CD4-positive, alpha-beta T cell treated with Interleukin-2 at 100 ng/mL for 4 hours (primary cell): ENCODE measurements at places on chromosomes 2 and 18.

DNA sequence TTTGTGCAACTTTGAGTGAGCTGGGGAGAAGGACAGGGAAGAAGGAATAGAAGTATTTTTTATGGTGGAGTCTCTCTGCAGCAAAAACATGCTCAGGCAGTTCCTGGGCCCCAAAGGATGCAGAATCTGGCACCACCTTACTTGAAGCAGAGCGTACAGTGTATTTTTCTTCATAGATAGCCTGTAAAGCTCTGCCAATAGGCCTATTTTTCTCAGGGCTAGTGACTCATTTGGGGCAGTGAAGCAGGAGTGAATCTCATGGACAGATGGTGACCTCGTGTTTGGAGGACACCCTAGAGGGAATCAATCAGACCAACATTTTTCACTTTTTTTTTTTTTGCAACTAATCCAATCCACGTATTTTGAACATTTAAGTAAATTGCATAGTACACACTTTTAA is 268.1 kb upstream of the CXCR4 start:
- no peak for DNase-seq

- DNase-seq: no peak
Measured at GRCh38 chr2:66000901-66001300, 434.0 kb upstream of the MEIS1 start.

DNA sequence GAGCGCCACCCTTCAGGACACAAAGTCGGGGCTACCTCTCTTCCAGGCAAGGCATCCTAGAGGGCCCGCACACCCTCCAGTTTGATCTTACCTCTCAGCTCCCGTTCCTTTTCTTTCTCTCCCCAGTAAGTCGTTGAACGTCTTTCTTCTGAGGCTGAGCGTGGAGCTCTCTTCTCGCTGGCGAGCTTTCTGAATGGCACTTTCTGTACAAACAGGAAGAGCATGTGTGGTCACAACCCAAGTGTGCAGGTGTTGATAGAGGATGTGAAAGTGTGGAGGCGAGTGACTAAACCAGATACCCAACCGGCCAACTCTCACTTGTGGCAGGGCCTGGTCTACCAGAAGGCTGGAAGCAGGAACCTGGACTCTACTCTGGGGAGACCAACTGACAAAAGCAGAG is at the start of gene AFF3:
AFF3 (minus strand) TSS at position 198 of the 400 bp plus-strand sequence. CDS start 38,136 bp downstream, outside the sequence.
- peak; percentile 21 for DNase-seq

- no peak for DNase-seq
Measured at GRCh38 chr2:102117472-102117858, 25.1 kb upstream of the IL1R1 start.

- no peak for DNase-seq
Measured at GRCh38 chr2:48771241-48772014, 15.9 kb upstream of the LHCGR start.

- DNase-seq: no peak
Measured at GRCh38 chr2:239308661-239309397, 92.0 kb downstream of the HDAC4 start.

DNA sequence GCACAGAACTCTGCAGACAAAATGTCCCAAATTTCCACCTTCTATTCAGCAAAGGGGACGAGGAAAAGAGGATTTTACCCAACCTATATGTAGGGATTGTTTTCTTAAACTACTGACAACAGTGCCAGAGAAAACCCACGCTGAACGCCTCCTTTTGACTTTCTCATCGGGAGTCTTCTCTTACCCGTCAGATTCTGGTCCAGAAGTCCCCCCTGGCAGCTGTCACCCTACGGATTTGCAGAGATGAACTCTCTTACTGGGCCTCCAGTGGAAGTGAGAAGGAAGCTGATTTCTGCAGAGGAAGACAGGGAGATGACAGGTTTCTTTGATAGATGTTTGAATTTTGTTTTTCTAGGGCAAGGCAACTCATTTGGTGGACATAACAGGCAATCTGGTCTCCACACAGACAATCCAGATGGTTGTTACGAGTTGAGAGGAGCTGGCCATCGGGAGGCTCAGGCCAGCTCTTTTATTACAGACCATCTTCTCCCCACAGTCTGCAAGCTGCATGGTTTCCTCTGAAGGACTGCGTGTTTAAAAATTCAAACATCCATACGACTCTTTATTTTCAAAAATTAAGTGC is 804.3 kb downstream of the RNF144A start:
- no peak for DNase-seq

DNA sequence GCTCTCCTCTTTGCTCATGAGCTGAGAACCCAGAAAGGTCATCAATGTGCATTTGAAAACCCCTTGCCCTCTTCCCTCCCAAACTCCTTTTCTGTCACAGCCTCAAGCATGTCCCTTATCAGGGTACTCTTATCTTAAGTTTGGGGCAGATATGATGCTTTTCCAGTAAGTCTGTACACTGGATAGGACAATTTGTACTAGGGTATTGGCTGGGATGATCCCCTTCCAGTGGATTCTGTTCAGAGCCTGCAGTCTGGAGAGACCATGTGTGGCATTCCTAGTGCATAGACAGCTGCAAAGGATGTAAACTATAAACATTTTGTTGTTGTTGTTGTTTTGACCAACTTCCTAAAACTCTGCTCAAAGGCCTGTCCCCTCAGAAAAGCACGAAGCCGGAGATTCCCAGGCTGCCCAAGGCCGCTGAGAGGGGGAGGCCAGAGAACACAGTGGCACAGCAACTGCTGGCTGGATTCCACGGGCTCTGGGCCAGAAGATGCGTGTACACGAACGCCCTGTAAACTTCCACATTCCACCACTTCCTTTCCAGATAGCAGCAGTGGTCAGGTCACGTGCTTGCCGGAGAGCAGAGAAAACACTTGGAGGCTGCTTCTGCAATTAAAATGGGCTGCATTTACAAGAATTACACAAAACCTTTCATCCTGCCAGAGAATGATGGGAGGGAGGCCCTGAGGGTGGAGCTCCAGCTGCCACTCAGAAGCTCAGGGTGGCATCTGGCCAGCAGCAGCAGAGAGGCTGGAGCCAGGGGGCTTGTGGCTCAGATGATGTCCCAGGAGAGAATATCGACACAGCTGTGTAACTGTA is 42.1 kb downstream of the BMP10 start:
- DNase-seq: peak; percentile 73

GRCh38 chr2:217316743-217317142 is 456.9 kb upstream of the TNP1 start:
- DNase-seq: no peak

- DNase-seq: no peak
Measured at GRCh38 chr2:52821631-52822030, 946.0 kb upstream of the CHAC2 start.

DNA sequence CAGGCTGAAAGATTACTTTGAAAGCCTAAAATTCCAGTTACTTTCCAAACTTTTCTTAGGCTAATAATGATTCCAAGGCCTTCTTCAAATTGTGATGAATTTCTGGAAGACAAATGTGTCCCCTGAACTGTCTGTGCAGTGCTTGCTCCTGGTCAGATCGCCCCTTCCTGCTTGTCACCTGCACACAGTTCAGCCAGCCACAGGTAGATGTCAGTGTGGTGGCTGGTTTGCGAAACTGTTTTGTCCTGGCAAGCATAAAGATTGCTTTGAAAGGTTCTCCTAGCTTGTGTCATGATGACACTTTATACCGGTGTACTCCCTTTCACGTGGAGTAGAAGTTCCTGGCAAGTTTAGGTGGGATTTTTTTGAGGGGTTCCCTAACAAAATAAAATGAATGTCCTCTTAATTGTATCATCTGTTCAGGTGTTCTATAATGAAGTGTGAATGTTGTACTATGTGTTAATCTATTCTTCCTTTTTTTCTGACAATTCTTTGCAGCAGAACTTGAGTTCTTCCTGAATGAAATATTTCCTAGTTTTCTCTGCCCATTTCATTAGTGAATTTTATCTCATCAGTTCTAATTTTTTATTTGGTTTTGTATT is 298.8 kb downstream of the ZNF407 start:
- DNase-seq: peak; percentile 50

- DNase-seq: no peak
Measured at GRCh38 chr2:136030406-136030805, 45.0 kb upstream of the DARS1 start.

DNA sequence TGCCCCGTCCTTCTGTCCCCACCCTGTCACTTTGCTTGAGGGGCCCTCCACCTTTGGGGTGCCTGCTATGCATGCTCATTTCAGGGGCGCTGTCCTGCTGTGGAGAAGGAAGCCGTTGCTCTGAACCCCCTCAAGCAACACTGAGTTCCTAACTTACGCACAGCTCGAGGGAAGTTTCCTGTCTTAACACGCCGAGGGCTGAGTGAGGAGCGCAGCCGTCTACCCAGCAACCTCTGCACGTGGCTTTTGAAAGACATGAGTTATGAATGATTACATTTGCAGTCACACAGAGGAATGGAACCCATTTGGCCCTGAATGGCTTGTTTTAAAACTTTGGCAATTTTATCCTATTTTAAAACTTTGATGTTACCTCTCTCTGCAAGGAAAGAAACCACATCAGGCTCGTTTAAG is 14.0 kb downstream of the RAMP1 start:
- DNase-seq: no peak

GRCh38 chr2:227545990-227546389 is 52.7 kb upstream of the SCYGR2 start:
- DNase-seq: no peak

- no peak for DNase-seq
Measured at GRCh38 chr2:152627351-152627957, 89.8 kb downstream of the PRPF40A start.

DNA sequence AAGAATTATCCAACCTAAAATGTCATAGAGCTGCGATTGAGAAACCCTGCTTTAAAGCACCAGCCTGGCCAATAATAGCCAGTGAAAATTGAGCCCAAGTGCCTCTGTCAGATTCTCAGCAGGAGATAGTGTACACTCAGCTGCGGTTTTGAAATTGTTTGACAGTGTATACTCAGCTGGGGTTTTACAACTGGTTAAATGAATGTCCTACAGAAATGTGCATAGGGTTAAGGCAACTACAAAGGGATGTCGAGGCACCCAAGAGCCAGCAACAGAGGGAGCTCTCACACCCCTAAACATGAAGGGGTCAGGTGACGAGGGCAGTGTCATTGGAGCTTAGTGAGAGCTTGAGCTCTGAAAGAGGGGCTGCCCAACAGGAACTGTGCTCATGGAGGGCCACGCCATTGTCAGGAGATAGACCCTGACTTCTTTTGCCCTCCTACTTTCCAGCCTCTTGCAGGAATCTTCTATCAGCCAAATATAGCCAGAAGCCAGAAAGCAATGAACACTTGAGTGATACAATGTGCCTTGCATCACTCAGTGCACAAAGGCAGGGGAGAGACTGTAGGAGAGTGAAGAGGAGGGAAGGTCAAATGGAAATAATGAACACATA is 15.1 kb downstream of the ACTG2 start:
- DNase-seq: peak; percentile 64

GRCh38 chr2:95034221-95034620 is 8.7 kb downstream of the MAL start:
- DNase-seq: no peak

- DNase-seq: no peak
Measured at GRCh38 chr2:17475286-17475685, 43.0 kb downstream of the RAD51AP2 start.

GRCh38 chr2:80548469-80548868 is 243.9 kb upstream of the LRRTM1 start:
- DNase-seq: no peak

- no peak for DNase-seq
Measured at GRCh38 chr18:34544930-34545329, 165.2 kb upstream of the DTNA start.

DNA sequence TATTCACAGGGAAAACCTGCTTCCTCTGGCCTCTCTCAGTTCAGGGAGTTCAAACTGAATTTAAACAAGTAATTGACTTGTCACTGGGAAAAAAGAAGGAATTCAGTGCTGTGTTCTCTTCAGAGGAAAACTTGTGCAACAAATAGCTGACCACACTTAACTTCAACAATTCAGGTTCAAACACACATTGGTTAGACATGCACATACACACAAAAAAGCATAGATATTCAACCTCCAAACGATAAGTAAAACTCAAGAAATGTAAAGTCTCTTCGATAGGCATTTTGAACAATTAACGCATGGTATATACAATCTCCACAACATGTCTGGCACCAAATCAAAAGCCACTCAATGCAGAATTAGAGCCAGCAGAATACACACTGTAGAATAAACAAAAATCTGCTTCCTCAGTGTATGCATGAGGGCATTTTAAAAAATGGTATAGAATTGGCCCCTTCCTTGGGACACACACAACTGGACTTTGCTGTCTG is 269.0 kb downstream of the TCF4 start:
- no peak for DNase-seq

DNA sequence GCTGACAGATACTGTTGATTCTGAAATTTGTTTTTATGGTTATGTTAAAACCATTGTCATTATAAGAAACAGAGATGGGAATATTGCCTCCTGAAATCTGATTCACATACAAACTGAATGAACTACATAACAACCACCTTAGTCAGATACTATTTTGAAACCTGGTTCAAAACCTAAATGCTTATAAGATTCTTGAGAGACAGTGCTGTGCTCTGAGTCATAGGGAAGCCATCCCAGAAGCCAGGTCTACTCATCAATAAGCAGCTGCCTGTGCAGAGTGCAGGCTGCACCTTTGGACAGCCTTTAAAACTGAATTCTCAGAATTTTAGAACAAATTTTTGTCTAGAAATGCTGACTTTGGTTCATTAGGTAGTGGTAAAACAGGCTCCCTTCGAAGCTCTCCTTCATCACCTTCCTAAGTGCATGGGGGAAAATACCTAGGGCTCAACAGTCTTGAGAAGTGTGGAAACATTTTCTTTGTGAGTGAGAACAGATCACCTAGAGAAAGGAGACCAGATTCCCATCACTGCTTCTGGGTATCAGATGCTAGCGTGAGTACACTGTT is at the start of gene SERPINB7:
SERPINB7 (plus strand) TSS at position 253 of the 565 bp plus-strand sequence. CDS start 6,955 bp downstream, outside the sequence.
- no peak for DNase-seq

GRCh38 chr2:239727182-239727775 is 297.9 kb downstream of the NDUFA10 start:
- DNase-seq: no peak

DNA sequence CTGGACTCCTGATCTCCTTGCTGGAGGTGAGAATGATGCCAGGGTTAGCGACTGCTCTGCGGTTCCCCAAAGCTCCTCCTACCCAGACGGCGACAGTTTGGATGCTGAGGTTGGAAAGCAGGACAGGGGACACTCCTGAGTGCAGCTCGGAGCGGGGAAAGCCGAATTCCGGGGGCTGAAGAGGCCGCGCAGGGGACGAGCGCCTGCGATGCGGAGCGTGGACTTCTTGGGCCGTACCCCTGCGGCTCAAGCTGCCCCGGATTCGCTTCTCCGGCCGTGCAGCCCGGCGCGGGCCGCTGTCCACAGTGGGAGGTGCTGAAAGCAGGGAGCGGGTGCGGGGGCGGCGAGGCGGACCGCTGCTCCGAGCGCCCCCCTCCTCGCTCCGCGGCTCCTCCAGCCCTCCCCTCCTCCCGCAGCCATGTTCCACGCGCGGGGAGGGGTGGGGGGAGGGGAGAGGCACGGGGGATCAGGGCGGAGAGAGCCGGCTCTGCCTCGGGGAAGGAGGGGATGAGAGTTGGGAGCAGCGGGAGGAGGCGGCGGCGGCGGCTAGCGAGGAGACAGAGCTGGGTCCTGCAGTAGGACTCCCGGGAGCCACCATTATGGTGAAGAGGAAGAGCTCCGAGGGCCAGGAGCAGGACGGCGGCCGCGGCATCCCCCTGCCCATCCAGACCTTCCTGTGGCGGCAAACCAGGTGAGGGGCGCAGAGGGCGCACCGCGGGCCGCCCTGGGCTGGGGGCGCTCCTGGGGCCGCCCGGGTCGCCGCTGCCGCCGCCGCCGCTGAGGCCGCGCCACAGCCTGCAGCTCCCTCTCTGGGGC is at the start of gene UNC80:
UNC80 (plus strand) TSS at position 359 of the 816 bp plus-strand sequence; CDS start at position 600, 241 bp downstream.
- DNase-seq: no peak
